SK-N-SH (cell line): ENCODE measurements at places on chromosomes 16 and 17.

- no peak for DNase-seq
Measured at GRCh38 chr16:66746682-66747081, 4.7 kb downstream of the DYNC1LI2 start.

- DNase-seq: no peak
Measured at GRCh38 chr17:36892112-36892838, 45.0 kb upstream of the LHX1 start.

GRCh38 chr16:77963185-77964044 lies 58.9 kb upstream of the CLEC3A start:
- no peak for DNase-seq

GRCh38 chr17:4436846-4437245 lies 3.1 kb downstream of the SPNS3 start:
- no peak for DNase-seq

DNA sequence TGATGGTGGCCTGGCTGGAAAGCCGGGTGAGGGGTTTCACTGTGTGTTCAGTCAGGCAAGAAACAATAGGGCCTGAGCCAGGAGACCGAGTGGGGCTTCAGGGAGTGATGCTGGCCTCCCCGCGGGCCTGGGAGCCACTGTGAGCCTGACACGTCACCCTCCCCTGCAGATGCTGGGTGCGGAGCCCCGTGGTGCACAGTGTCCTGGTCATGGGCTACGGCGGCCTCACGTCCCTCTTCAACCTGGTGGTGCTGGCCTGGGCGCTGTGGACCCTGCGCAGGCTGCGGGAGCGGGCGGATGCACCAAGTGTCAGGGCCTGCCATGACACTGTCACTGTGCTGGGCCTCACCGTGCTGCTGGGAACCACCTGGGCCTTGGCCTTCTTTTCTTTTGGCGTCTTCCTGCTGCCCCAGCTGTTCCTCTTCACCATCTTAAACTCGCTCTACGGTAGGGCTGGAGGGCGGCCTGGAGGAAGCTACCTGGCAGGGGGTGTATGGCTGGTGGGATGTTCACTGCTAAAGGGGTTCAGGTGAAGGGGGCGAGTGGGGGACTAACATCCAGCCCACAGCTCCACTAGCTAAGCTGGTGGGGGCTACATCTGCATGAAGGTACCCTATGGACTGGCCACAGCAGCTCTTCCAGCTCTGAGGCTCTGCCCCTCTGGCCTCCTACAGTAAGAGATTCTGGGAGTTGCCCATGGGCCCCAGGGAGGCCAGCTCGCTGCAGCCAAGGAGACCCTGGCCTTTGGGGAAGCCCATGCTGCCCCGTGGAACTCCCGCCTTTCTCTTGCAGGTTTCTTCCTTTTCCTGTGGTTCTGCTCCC lies 32.4 kb downstream of the ADGRG5 start:
- DNase-seq: no peak

DNA sequence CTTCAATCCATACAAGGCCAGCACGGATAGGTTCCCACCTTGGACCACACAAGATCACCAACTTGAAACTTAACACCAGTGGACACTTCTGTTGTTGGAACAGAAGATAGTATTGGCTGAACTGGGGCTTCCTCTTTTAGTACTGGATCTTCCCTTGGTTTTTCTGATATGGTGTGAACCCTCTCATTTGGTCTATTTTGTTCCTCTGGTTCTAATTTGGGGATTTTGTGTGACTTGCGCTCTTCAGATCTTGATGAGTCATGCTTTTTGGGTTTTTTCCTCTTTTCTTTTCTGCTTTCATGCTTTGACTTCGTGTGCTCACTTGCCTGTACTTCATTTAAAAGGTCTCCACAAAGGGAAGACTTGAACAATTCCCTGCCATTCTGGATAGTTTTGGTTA lies 39.0 kb downstream of the SOST start:
- no peak for DNase-seq

DNA sequence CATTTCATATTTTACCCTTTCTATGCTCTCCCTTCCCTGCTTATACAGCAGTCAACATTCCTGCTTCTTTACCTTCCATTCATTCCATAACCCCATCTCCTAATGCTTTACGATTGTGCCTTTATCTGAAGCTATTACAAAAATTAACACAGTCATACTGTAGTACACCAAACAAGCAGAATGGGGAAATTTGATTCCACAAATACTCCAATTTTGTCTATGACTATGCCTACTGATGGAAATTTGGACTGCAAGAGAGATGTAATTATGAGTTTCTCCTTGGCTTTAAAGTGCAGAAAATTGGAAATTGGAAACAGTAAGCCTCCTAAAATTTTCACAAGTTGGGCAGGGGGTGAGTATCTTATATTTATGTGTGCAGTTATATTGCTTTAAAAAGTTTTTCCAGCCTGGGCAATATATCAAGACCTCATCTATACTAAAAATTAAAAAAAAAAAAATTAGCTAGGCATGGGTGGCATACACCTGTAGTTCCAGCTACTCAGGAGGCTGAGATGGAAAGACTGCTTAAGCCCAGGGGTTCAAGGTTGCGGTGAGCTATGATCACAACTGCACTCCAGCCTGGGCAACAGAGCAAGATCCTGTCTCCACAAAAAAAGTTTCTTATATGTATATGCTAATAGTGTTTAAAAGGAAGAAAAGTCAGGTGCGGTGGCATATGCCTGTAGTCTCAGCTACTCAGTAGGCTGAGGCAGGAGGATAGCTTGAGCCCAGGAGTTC lies 3.0 kb downstream of the APPBP2 start:
- DNase-seq: no peak
